Effector CD8-positive, alpha-beta T cell (primary cell): ENCODE measurements at places on chromosomes 11 and 22.

GRCh38 chr11:78423241-78423640 lies 5.6 kb upstream of the GAB2 start:
- DNase-seq: no peak

DNA sequence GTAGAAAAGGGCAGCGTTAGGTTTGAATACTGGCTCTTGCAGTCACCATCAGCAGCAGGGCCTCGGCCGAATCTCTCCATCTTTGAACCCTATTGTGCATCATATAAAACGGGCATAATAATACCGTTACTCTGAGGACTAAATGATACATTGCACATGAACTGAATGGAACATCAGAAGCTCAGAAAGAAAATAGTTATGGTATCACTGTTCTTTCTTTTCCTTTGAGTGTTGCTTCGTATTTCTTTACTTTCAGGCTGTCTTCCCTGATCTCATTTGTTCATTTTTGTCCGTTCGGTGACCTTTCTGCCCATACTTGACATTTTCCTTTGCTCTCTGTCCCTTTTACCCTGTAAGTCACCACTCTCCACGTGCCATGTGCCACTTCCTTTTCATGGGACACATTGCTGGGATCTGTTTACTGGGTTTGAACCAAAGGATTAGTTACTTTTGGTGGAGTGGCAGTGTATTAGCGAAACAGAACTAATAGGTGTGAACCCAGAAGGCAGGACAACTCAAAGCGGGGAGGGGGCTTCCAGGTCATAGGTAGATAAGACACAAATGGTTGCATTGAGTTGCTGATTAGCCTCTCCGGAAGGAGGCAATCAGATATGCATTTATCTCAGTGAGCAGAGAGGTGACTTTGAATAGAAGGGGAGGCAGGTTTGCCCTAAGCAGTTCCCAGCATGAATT lies 717 bp upstream of the ZNF202 start:
- DNase-seq: no peak

DNA sequence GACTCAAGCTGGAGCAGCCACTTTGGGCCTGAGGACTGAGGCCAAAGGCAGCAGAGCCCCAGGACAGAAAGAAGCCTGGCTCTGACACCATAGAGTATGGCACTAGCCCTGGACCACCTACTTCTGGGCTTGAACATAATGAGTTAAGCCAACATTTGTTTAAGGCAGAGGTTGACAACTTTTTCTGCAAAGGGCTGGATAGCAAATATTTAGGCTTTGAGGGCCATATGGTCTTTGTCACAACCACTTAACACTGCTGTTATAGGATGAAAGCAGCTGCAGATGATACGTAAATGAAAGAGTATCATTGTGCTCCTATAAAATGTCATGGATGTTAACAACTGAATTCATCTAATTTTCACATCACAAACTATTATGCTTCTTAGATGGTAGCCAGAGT lies 16.6 kb downstream of the OSBP start:
- DNase-seq: no peak

GRCh38 chr22:27679176-27679575 lies 122.4 kb downstream of the MN1 start:
- DNase-seq: no peak

GRCh38 chr11:241634-242033 lies 4.9 kb downstream of the PSMD13 start:
- DNase-seq: no peak

DNA sequence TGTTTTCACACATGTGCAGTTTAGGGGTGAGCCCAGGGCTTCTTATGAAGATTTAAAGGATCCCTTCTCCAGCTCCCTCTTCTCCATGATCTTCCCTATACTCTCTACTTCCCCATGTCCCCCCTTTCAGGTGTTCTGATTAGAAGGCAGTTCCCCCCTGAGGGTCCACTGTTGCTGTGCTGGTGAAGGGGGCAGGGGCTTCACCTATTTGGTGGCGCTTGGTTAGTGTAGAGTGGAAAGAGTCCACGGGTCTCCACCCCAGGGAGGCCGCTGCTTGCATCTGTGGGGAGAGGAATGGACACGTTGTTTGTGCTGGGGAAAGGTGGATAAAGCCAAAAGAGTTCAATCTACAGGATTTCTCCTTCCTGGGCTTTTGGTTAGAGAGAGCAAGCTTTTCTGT lies 49.3 kb downstream of the BCR start:
- no peak for DNase-seq

DNA sequence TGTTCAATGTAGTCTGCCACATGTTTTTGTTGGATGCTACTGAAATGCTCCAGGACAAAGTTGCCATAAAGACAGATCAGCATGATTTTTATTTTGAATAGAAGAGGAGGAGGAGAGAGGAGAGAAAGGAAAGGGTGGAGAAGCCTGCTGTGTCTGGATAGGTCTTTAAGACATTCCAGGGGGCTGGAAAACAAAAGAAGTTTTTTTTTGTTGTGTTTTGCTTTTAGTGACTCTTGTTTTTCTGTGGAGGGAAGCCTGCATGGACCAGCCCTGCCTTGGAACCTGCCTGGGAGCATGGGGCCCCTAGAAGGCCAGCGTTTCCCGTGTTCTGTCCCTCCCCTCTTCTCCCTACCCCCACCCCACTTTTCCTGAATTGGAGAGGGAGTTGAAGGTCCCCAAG lies 2.3 kb downstream of the TSPAN18 start:
- no peak for DNase-seq

GRCh38 chr22:46053563-46054090 lies 76.7 kb upstream of the WNT7B start:
- peak; percentile 47 for DNase-seq

DNA sequence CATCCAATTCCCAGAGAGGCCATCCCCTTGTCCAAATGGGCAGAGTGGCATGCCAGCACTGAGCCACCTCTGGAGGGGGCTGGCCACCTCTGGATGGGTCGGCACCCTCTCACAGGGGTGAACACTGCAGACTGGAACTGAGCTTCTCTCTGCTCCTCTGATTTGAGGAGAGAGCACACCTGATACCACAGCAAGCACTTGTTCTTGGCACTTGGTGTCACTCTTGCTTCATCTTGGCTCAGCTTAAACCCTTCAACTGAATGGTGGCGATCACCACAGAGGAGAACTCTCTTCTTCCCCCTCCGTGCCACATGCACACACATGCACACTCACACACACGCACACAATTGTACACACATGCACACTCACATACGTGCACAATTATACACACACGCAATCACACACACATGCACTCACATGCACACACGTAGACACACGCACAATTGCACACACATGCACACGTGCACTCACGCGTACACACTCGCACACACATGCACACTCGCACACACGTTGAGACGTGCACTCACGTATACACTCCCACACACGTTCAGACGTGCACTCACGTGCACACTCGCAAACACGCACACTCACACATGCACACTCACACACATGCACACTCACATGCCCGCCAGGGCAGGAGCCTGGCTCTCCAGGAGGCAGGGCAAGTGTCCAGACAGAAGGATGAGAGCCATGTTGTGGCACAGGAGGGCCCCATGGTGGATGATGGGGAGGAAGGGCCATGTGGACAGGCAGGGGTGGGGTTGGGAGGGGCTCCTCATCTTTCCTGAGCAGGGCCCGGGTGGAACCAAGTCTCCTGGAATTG lies 23.4 kb downstream of the OVOL1 start:
- no peak for DNase-seq

DNA sequence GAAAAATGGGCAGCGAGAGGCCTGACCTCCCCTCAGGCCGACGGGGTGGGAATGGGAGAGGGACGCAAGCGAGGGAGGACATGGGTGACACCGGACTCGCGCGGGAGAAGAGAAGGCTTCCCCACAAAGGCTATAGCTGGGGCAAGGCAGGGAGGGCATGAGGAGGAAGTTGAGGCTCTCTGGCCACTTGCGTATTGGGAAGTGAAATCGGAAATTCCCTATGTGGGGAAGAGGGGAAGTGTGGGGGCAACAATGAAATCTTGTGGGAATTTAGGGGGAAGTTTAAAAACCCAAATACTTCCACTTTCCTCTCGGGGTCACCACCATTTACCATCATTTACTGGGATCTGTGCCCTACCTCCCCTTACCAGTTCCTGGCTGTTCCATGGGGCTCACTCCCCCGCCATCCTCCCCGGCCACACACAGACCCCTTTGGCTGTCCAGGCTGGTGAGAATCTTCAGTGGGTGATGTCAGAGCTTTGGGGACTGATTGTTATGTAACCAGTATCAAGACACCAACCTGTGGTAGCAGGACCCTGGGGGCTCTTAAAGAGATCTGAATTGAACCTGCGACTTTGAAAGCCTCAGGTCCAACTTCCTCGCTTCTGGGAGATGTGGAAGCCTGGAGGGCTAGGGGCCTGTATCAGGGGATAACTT lies 951 bp upstream of the EHD1 start:
- no peak for DNase-seq

DNA sequence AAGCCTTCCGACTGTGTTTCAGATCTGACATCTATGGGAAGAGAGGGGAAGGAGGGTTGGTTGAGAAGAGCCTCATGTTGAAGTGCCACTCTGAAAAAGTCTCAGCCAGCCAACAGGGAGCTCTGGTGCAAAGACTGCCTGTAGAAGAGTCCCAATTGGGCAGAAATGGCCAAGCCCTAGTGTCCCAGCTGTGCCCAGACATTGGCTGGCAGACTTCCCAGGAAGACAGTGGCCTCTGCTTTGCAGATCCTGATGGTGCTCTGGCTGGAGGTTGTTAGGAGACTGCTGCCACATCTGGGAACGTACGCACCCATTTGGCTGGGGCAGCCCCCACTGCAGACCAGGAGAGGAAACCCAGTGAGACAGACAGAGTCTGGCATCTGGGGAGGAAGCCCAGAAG lies 3.2 kb upstream of the PLA2G3 start:
- DNase-seq: no peak

DNA sequence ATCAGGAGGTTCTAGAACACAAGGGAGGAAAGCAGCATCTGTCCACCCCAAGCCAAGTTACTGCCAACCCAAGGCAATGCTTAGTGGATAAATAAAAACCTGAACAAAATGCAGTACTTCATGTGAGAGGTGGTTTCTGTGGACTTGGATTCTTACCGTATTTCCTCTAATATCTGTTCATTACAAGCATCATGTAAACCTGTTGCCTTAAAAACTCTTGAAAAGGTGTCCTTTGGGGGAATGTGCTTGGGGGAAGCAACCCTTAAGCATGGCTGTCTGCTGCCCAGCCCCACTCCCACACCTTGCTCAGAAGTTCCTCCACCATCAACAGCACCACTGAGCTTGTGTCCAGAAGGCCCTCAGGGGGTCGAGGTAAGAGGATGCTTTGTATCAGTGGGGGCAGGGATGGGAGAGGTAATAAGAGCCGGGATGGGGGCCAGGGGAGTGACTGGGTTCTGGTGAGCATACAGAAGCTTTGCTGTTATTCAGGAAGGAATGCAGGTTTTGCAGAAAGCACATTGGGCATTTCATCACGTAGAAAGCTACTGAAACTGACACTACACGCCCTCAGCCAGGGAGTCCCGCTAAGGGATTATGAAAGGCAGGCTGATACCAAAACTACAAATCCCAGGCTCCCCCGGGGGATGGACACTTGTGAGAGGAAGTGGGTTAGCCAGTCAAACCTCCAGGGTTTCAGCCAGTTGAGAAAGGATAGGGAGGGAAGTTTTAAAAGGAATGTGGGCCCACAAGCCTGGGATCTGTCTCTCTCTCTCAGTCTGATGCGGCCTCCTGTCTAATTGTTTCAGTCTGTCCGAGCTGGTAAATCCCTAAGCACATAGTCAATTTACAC lies 52.0 kb downstream of the KCNJ1 start:
- no peak for DNase-seq

GRCh38 chr11:69261116-69261515 lies 32.8 kb upstream of the MYEOV start:
- DNase-seq: no peak

GRCh38 chr11:25536289-25536688 lies 795.6 kb upstream of the ANO3 start:
- DNase-seq: no peak

DNA sequence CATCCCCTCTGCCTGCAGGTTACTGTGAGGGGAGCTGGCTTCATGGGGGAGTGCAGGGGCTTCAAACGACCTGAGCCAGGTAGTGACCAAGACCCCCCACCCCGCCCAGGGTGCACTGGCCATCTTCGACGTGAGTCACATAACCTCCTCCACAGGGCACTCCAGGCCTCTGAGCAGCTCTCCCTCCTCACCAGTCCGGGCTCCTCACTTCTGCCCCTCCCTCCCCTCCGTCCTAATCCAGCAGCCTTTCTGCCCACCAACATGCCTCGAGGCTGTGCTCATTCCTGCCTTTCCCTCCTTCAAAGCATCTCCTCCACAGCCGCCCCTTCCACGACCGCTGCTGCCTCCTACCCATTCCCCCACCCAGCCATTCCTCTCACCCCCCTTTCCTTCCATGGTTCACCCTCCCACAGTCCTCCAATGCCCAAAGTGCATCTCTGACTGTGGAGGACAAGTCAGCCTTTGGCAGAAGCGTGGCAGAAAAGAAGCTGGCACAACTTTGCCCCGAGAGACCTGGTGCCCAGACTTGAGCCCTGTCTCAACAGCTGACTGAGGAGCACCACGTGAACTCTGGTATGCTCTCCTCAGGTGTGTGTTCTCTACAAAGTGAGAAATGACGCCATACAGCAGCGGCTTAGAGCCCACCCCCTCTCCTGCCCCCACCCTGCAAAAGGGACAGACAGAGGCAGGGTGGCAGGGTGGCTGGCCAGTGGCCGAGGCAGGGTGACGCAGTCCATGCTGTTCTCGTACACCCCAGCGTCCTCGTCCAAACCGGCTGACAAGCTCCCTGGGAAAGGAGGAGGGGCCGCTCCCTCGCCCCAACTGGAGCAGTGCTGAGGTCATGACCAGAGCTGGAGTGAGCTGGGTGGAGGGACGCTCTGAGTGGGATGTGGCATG lies 30.4 kb downstream of the OPCML start:
- no peak for DNase-seq

DNA sequence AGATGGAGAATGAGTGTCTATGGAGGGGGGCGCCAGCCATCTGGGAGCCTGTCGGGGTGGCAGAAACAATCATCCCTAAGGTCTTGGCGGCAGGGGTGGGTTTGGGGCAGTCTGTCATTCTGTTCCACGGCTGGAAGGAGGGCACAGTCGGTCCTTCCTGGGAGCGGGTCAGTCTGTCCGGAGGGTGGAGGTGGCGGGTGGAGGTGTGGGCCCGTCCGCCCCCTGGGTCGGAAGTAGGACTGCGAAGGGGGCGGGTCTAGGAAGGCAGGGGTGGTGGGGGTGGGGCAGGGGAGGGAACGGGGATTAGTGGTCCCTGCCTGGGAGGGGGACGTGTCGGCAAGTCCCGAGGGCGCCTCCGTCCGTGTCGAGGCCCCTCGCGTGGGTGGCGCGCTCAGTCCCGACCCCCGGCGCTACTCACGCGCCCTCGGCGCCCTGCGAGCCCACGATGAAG lies 461 bp downstream of the TBC1D10A start:
- peak; percentile 33 for DNase-seq
